Retina (tissue), 1 donor: ENCODE measurements at places on chromosomes 2 and 18.

- no peak for DNase-seq
Observed at GRCh38 chr2:233156001-233156400, 95.5 kb upstream of the ATG16L1 start.

- DNase-seq, result no peak
Observed at GRCh38 chr2:218517434-218518206, 50.5 kb downstream of the USP37 start.

- DNase-seq, result no peak
Observed at GRCh38 chr2:7673853-7674252, 756.6 kb downstream of the RNF144A start.

- no peak for DNase-seq
Observed at GRCh38 chr2:64743739-64744330, 90.1 kb upstream of the SERTAD2 start.

- DNase-seq, result no peak
Observed at GRCh38 chr18:79774111-79774510, 23.6 kb upstream of the KCNG2 start.

- DNase-seq, result no peak
Observed at GRCh38 chr2:212845941-212846340, 305.5 kb downstream of the IKZF2 start.

DNA sequence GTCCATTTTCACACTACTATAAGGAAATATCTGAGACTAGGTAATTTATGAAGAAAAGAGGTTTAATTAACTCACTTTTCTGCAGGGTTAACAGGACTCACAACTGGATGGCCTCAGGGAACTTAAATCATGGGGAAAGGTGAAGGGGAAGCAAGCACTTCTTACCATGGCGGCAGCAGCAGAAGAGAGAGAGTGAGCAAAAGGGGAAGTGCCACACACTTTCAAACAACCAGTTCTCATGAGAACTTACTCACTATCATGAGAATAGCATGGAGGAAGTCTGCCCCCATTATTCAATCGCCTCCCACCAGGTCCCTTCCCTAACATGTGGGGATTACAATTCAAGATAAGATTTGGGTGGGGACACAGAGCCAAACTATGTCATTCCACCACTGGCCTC is 55.1 kb upstream of the NETO1 start:
- DNase-seq, result no peak

- DNase-seq, result no peak
Observed at GRCh38 chr2:162123806-162124758, 28.0 kb downstream of the GCG start.

DNA sequence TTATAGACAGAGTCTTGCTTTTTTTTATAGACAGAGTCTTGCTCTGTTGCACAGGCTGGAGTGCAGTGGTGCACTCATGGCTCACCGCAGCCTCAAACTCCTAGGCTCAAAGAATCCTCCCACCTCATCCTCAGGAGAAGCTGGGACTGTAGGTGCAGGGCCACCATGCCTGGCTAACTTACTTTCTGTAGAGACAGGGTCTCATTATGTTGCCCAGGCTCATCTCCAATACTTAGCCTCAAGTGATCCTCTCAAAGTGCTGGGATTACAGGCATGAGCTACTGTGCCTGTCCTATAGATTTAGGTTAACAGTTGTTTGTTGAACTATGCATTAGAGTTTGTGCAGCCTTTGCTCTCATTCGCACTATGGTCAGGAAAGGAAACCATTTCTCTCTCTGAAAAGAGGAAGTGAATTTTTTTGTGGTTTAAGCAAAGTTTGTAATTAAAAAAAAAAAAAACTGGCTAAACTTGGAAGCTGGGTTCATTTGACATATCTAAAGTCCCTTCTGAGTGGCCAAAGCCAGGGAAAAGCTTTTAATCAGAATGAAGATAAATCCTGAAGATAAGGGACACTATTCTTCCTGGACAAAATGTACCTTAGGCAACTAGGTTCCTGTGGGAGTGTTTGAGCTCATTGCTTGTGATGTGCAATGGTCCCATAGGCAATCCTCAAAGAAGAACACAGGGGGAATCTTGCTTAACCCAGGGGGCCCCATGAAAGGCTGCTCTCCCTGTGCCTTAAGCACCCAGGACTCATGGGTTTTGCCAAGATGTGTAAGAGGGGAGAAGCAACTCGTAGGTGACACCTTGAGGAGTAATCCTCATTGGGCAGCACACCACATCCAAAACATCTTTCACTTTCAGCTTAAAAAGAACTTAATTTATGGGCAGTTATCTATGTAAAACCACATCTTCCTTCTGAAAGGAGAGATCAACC is 201.7 kb downstream of the MREG start:
- DNase-seq, result no peak

DNA sequence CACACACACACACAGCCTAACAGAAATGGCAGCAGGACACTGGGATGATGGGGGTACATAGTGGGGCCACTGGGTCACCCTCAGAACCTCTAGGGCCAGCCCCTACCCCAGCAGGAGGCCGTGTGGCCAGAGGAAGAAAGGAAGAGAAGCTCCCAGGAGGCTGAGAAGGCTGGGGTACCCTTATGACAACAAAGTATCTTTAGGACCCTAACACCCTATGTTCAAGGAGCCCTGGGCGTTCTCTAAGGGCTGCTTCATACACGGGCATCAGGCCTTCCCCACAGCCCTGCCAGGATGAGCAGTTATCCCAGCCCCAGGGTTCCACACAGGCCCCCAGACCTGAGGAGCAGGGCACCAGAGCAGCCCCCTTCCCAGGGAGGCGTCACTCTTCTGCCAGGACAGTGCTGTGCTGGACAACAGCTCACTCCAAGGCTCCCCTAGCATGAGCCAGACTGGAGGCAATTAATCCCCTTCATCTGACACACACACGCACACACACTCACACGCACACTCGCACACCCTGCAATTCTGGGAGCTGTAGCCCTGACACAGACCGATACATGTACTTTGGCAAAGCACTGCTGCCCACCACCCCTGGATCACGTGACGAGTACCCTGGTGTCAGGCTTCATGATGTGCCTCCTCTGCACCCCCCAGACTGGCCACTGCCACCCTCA is 163.6 kb downstream of the TNS1 start:
- no peak for DNase-seq

DNA sequence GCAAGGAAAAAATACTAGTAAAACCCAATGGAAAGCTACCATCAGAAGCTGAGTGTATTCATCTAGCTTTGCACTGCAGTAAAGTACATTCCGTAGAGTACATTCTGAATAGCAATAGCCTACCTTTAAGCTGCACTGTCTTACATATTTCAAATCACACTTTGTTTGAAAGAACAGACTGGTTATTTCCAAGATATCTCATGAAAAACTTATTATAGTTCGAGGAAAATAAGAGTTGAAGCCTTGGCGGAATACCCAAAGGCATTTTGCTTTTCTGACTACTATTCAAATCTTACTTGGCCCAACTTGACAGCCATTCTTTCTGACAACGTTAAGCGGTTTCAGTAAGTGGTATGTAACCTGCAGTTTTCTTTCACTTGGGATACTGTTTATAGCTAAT is 177.6 kb downstream of the NRXN1 start:
- DNase-seq, result no peak

DNA sequence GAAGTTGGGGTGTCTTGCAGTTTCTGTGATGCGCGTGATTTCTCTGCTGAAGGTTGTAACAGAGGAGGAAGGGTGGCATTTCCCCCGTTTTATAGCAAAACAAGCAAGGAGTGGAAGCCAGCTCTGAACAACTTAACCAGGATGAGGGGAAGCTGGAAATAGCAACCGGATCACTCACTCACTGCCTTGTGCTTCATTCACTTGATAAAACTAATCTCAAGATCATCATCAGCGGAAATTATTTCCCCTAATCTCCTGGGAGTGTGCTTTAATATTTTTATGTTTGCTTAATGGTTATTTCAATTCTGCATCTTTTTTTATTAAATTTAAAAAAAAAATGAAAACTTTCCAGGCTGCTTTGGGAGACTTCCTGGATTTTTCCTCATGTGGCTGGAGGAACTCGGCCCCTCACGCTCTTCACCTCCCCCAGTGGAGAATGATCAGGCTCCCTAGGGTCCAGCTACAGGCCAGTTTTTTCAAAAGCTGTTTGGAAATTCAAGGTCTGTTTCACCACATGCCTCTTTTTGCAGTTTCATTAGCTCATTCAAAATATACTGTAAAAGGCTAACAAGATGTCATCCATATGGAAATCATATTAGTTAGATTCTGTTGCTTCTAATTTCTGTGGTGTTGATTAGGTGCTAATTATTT is 31.7 kb downstream of the CABLES1 start:
- DNase-seq, result no peak

DNA sequence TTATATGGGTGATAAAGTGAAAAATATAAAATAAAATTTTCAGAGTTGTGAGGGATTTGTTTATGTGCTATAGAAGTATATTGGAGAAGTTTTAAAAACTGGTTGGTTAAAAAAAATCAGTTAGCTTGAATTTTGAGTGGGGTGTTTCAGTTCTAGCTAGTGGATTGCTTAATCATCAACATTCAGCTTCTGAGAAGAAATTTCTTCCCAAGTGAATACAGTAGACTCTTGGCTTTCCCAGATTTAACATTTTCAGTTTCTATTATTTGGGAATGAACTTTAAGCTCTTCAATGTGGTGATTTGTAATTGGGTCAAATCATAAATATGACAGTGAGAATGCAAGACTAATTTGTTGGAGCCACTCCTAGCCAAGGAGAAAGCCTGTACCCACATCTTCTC is 120.8 kb downstream of the PLCL1 start:
- DNase-seq, result no peak

- DNase-seq, result no peak
Observed at GRCh38 chr2:39069136-39069515, 51.7 kb downstream of the SOS1 start.

DNA sequence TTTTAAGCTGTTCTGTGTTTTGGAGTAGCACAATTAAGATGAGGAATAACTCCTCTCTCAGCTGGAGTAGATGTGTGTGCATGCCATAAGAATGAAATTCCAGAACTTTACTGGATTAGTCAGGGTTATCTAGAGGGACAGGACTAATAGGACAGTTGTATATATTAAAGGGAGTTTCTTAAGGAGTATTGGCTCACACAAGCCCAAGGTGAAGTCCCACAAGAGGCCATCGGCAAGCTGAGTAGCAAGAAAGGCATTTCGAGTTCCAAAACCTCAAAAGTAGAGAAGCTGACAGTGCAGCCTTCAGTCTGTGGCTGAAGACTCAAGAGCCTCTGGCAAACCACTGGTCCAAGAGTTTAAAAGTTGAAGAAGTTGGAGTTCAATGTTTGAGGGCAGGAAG is 113.7 kb downstream of the RIT2 start:
- DNase-seq, result no peak

- DNase-seq, result no peak
Observed at GRCh38 chr2:230931556-230932231, 6.7 kb upstream of the GPR55 start.

DNA sequence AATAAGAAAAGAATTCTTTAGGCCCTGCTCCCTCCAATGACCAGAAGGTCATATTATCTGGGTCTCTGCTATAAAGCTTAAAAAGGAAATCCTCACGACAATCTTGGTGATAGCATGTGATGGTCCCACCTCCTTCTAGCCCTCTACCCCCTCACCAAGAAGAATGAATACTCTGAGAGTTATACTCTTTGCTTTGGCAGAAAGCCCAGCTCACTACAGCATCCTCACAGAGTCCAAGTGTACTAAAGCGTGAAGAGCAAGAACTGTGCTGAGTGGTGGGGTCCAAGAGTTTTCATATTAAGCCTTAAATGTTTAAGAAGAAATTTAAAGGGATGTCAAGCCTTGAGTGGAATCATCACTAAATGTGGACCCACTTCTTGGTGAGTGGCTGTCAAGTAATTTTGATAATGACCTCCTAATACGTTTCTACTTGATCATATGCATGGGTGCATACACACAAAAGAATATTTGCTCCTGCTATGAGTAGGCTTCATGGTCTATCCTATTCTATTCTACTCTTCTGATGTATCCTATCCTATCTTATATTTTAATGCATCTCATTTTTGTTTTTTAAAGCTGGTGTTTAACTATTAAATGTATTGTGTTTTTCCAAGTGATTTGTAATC is 16.5 kb upstream of the SERPINB7 start:
- peak; percentile 69 for DNase-seq

DNA sequence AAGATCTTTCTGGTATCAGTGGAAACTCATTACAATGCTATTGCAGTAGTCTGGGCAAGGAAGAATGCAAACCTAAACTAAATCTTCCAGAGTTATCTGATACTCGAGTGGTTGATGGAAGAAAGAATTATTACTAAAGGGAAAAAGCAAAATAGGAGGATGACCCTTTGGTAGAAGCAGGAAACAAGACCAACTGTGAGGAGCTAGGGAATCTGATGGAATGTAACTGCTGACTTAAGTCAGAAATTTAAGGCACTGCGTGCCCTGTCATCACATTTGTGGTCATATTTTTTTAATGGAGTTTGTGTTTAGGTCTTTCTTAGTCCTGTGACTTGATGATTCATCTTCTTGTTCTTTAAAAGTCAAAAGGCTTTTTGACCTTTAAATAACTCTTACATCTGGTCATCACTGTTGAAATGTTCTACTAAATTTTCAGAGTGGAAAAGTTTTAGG is 36.5 kb upstream of the ARMC9 start:
- no peak for DNase-seq

DNA sequence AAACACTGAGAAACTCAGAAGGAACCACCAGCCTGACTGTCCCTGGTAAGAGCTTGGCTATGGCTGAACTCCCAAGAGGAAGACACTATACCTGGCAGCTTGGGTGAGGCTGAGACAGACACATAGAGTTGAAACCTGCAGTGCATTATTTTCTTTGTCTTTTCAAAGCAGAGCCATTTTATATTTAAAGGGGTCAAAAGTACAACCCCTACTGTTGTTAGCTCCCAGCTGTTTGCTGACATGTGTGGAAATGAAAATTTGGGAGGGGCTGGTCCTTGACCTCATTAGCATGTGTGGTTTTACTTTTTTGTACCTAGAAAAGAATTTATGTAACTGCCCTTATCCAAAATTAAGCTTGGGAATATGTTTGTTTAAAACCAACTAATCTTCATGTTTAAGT is 309.0 kb downstream of the RPRM start:
- DNase-seq, result no peak

DNA sequence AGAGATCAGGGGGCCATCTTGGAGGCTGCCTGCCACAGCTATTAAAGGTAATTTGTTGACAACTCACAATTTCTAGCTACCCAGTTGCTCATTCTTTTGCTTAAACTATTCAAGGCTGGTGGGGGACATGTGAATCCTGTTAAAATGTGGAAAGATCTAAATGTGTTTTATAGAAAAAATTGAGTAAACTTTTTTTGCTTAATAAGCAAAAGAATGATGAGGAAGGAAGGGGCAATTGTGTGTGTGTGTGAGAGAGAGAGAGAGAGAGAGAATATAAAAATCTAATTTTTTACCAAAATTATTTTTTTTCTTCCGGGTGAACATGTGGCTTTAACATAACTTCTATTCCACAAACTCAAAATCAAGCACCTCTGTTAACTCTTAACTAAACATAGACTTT is 5.2 kb upstream of the IL1RL1 start:
- DNase-seq, result no peak

- DNase-seq, result peak; percentile 75
Observed at GRCh38 chr18:75208155-75208835, 644 bp downstream of the PTGR3 start.

DNA sequence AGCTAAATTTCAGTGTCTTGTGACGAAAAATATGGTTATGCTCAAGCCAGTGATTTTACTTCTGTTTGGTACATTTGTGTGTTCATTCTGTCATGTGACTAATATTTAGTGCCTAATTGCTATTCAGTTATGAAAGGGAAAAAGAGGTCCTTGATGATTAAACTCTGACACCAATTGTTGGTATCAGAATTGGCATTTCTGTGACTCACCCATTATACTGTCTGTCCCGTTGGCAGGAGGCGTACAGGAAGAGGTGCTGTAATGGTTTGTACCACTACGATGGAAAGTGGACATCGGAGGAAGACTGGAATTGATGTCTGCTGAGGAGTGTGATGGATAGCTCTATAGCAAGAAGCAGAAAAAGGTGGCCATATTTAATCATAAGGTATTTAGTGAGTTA is 310.4 kb upstream of the CCDC68 start:
- DNase-seq, result no peak
